ENCODE measurements at places on chromosomes 4 and X.

DNA sequence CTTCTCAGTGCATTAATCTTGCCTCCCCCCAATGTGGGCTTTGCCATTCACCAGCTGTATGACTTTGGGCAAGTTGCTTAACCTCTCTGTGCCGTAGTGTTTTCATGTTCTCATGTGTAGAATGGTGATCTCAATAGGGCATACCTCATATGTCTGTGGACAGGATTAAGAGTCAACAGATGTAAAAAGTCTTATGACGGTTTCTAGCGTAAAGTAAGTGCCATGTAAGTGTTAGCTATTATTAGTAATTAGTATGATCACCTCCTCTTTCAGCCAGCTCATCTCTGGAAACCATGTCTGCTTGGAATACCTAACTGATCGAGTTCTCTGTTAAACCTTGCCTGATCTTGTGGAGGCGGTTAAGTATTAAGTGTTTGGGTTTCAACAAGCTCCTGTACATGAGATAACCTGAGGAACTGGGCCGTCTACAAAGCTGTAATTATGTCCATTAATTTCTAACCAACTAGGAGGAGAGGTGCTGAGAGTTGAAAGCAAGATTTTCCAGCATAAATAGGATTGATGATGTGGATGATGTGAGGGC lies 66.3 kb downstream of the TSC22D3 start:
- H3K27me3 ChIP-seq = no peaks in the 10 kb centered on the region
- H3K4me1 ChIP-seq = no peaks in the 10 kb centered on the region

GRCh38 chr4:35649011-35649410 lies 595.3 kb downstream of the ARAP2 start:
- no peaks in the 10 kb centered on the region for H3K27me3 ChIP-seq
- H3K27ac ChIP-seq = no peak overlapping the region
- DNase-seq = no peak
- no peaks in the 10 kb centered on the region for H3K4me1 ChIP-seq

- no peaks in the 10 kb centered on the region for H3K4me1 ChIP-seq
- no peaks in the 10 kb centered on the region for H3K27me3 ChIP-seq
- no peak overlapping the region for H3K27ac ChIP-seq
- H3K36me3 ChIP-seq = no peaks in the 10 kb centered on the region
- no peak overlapping the region for H3K4me3 ChIP-seq
- no peak for DNase-seq
Measured at GRCh38 chrX:111955901-111956300, 79.9 kb downstream of the TRPC5OS start.

GRCh38 chr4:25928379-25929297 lies 14.6 kb downstream of the SMIM20 start:
- peaks cover under 1% of the 10 kb centered on the region for H3K4me1 ChIP-seq
- no peaks in the 10 kb centered on the region for H3K27me3 ChIP-seq
- H3K36me3 ChIP-seq = no peaks in the 10 kb centered on the region
- DNase-seq = no peak
- no peak overlapping the region for H3K4me3 ChIP-seq

- H3K4me3 ChIP-seq = no peak overlapping the region
- peaks cover 15% of the 10 kb centered on the region for H3K4me1 ChIP-seq
- peak overlapping the region; percentile 21 for H3K27ac ChIP-seq
- H3K36me3 ChIP-seq = no peaks in the 10 kb centered on the region
Measured at GRCh38 chr4:86592553-86593249, 1.4 kb upstream of the PTPN13 start.

- H3K4me1 ChIP-seq = no peaks in the 10 kb centered on the region
- H3K27me3 ChIP-seq = no peaks in the 10 kb centered on the region
- H3K36me3 ChIP-seq = no peaks in the 10 kb centered on the region
- H3K27ac ChIP-seq = peak within 1 kb of the TSS; percentile 9
- peak within 1 kb of the TSS; percentile 23 for H3K4me3 ChIP-seq
Measured at GRCh38 chr4:85474818-85475630, at the start of gene ARHGAP24. ARHGAP24 (plus strand) TSS chr4:85475150.

- no peaks in the 10 kb centered on the region for H3K36me3 ChIP-seq
- no peak overlapping the region for H3K27ac ChIP-seq
- no peaks in the 10 kb centered on the region for H3K27me3 ChIP-seq
- H3K4me1 ChIP-seq = no peaks in the 10 kb centered on the region
Measured at GRCh38 chr4:167784826-167785225, 307.5 kb upstream of the ANXA10 start.

GRCh38 chr4:148207068-148207467 lies 235.1 kb downstream of the NR3C2 start:
- H3K4me1 ChIP-seq = peaks cover 14% of the 10 kb centered on the region
- no peak for DNase-seq
- no peak overlapping the region for H3K4me3 ChIP-seq
- H3K27me3 ChIP-seq = no peaks in the 10 kb centered on the region

All from liver (tissue), 10 donors.